ENCODE measurements at places on chromosomes 3 and 15.

DNA sequence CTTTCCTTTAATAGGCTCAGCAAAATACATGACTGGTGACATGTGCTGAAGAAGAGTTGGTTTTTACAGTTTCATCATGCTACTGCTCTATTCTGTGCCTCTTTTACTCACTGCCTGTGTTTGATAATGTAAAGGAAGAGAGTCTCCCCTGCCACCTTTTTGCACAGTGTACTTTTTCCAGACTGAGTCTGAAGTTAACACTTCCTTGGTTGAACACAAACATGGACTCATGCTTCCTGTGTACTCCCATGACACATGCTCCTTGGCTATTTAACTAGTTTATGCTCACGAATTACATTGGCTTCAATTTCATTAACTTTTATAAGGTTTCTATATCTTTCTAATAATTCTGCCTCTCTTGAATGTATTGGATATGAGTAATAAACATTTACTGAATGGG lies 396.1 kb downstream of the VGLL3 start:
- no peak for DNase-seq

- DNase-seq, result peak; percentile 11
Observed at GRCh38 chr15:70234256-70234905, 136.7 kb upstream of the TLE3 start.

DNA sequence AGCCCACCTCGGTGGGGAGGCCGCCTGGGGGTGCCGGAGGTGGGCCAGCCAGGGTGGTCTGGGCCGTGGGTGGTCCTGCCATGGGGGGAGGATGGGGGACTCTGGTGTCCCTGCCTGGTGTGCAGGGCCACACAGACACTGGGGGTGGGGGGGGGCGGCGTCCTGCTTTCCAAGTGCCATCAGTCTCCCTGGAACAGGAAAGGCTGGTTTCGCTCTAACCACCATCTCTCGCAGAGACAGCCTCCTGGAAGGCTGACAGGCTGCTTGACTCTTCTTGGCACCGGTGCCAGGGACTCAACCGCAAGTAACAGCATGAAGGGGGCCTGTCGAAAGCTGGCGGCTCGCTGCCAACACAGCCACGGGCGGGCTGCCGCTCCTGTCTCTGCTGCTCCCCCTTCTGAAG lies 40.3 kb downstream of the RGMA start:
- DNase-seq, result no peak

DNA sequence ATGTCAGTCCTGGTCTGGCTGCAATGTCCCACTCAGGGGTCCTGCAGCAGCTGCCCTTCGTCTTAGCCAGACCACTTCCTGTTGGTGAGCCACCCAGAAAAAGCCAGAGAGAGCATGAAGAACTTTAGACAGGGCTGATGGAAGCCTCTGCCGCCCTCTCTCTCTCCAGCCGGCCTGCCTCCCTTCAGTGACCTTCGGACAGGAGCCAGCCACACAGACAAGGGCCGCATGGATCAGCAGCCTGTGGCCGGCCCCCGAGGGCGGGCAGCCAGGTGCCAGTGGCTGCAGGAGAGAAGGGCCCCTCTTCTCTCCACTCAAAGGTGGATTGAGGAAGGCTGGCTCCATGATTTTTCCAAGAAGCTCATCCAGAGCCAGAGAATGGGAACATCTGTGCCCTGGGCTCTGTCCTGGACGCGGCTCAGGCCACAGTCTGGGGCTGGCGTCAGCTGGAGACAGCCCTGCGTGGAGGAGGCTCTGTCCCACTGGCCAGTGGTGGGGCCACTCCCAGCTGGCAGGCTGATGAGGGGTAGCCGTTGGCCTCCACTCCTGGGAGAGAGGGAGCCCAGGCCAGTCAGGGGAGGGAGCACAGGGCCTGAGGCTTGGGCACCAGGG lies 42.9 kb downstream of the ISG20 start:
- DNase-seq, result no peak

GRCh38 chr3:193016437-193016901 lies 98.8 kb upstream of the MB21D2 start:
- DNase-seq, result no peak

DNA sequence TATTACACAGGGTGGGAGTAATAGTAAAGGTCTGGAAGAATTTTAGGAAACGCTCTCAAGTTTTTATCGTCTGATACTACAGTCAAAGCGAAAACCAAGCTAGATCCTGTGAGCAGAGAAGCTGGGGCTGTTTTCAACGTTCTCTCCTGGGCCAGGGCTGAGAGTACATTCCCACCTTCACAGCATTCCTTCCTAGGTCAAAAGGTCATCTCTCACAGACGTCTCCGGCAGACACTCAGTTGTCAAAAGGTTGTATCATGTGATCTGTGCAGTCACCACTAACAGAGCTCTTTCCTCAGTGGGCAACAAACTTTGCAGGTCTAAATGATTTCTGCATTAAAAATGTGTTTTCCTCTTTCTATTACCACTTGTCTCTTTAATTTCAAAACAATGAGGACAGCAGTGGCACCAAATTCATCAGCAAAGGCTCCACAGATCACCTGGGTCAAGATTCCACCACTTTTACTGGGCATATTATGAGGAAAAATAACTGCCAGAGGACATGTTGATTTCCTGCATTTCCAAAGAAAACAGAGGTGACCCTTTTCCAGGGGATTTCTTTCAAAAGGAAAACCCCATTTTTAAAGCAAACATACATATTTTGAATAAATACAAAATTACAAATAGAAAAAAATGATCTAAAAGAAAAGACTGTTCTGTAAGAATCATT lies 41.9 kb downstream of the MEIS2 start:
- DNase-seq, result no peak

DNA sequence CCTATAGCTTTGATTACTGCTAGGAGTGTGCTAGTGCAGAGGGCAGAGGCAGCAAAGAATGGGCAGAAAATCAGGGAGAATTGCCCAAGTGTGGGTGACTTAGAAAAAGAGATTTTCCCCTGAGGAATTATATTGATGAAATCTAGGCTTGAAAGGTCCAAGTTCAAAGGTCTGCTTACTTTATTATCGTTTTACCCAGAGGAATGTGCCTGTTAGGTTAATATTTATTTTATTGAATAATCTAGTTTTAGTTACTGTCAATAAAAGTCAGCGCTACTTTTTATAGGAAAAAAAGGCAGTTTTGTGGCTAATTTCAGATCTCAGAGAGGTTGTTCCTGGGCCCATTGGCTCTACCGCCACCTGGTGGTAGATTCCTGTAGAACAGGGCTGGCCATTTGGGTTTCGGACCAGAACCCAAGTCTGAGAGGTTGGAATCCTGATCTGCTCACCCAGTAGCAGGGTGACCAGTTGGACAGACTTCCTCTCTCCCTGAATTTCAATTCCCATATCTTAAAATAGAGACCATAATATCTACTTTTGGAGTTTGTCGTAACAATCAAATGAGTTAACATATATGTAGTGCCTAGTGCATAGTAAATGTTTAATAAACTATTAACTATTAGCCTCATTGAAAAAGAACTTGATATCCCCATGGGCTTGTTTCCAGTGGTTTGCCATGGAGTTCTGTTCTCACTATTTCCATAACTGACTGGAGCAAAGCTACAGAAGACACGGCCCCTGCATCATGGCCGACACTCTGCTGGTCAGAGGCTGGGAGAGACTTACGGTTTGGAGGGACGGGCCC lies 62.7 kb upstream of the ZNF148 start:
- DNase-seq, result no peak

GRCh38 chr15:88635318-88635717 lies 3.5 kb upstream of the ISG20 start:
- DNase-seq, result no peak

DNA sequence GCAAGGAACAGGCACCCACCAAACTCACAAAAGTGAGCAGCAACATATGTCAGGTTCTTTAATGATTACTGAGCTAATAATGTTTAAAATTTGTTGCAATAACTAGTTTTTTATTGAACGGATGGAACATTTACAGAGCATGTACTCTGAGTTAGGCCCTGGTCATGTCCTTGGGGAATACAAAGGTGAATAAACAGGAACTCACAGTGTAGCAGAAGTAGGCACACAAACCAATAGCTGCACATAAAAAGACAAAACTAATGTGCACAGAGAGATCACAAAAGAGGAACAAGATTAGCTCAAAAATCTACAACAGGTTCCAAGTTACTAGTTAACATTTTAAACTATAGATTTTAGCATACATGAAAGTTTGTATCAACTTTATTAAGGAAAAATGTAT lies 505.3 kb upstream of the PPP2R3A start:
- DNase-seq, result no peak

DNA sequence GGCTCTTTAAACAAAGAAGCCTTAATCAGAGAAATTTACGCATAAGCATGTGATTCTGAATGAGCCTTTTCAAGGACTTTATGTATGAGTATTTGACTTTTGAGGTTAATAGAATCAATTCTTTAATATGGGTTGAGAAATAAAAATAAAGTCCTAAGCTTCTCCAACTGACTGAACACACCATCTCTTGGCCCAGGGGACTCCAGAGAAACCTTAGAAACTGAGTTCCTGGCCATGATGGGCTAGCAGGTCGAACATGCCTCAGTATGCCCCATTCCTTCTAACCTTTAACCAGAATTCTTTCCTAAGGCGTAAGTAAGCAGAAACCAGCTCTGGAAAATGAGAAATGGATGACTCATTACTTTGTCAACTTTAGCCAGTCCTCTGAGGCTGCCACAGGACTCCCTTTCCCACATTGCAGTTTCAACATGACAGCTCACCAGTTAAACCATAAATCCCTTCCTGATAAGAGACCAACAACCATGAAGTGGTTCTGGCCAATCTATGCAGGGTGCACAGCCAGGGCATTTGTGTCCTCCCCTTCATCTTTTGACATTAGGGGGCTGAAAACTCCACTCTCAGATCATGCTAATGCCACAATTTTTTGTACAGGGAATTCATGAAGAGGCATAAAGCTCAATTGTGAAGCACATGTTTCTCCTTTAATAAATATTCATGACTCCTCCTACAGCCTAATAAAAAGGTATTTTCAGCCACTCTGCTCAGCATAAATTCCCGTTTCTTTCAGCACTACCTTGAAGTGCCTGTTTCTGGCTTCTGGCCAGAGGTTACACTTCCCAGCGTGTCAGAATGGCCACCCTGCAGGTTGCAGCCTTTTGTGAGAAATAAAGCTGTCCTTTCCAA lies 33.3 kb downstream of the TM4SF18 start:
- DNase-seq, result peak; percentile 97

DNA sequence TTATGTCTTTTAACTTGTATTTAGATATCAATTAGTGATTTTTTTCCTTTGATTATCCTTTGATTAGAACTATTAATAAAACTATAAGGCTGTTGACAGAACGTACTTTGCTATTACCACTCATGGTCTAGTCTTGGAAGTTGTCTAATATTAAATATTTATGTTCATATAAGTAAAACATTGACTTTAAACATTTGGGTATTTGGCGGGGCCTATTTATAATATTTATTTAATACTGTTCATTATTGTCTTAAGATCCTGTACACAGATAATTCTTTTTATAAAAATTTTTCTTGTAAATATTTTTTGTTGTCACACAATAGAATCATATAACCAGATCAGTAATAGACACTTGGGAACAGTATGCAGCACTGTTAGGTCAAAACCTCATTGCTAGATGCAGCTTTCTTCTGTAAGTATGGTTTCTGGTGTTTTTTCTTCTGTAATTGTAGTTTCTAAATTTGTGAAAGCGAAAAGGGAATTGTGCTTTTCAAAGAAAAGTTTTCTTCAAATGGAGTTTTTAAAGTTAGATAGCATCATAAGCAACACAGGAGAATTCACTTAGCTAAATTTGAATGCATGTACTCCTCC lies 93.4 kb downstream of the FNDC3B start:
- no peak for DNase-seq

DNA sequence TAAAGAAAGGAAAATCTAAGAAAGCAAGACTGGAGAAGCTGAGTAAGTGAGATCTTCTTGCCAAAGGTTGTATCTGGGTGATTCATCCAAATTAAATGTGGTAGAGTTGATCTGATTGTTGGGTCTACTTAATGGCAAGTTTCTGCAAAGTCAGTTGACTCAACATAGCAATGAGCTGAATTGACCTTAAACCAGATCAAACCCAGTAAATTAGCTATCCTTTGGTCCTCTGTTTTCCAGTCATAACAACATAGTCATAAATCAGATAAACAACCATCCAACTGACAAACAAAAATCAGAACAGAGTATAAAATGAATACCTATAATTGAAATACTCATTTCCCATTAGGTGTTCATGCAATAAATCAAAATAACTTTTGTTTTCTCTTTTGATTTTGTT lies 142.6 kb upstream of the CFAP20DC start:
- peak; percentile 78 for DNase-seq

DNA sequence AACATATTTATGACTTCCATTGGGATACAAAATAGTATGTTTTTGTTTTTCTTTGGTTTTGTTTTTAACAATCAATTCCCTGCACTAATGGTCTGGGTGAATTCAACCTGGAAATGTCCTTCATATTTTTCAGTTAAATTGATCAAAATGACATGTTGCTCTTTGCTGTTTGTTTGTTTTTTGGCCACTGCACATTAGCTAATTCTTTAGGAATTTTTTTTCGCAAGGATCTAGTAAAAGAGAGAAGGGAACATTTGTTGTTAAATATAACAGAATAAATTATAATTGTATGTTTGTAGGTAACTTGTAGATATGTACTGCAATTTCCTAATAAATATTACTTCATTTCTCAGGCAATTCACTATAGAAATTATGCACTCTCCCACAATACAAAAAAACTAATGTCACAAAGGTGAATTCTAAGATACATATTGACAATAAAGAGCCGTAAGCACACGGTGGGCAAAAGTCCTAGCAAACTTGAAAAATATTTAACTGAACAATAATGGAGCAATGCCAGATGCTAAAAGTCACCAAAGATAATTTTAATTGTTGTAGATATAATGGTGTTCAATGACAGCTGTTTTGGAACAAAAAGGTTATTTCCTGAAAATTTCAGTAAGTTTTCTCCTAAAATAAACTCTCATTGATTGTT lies 21.4 kb upstream of the PPARG start:
- no peak for DNase-seq

DNA sequence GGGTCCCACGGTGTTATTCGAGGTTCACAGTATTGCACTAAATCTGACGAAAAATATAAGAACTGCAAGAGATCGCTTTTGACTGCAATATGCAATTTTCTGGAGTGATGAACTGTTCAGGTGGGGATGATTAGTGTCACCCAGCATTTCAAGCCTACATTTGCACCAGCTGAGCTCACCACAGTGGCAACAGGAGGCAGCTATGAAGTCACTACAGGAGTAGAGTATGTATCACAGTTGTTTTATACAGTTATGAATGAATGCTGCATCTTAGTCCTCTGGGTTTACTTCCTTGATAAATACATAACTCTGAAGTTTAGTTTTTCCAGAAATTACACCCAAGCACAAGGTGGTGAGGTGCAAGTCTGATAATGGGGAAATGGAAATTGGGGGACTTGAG lies 69.6 kb downstream of the CHSY1 start:
- no peak for DNase-seq

- no peak for DNase-seq
Observed at GRCh38 chr15:58562135-58562534, 130.3 kb downstream of the LIPC start.

GRCh38 chr3:32596282-32596908 lies 25.7 kb upstream of the DYNC1LI1 start:
- DNase-seq, result no peak

DNA sequence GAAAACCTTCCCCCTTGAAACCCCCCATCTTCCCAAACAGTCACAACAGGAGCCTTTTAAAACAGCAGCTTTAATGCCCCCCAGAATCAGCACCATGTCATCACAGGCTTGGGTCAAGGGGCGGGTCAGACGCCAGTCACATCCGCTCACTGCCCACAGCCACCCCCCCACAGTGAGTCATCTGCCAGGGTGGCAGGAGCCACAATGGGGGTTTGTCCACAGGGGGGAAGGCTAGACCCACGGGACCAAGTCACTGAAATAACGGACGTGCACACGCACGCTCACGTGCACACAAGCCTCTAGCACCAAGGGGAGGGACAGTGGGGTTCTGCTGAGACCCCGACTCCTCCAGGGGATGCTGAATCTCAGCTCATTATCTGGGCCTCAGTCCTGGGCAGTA lies 441 bp upstream of the UCN2 start:
- peak; percentile 49 for DNase-seq
